ENCODE measurements at places on chromosomes 12 and 14.

DNA sequence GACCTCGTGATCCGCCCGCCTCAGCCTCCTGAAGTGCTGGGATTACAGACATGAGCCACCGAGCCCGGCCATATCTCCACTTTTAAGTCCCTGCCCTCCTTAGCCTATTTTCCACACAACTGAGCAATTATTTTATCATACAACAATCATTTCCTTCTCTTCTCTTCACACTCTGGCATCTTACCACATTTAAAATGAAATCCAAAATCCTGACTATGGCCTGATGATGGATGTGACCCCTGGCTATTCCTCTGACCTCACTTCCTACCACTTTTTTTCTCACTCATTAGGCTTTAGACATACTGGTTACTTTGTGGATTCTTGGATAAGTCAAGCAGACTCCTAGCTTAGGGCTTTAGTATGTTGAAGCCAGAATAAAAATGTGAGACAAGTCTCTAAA is 21.9 kb upstream of the EID3 start:
- DNase-seq = no peak

DNA sequence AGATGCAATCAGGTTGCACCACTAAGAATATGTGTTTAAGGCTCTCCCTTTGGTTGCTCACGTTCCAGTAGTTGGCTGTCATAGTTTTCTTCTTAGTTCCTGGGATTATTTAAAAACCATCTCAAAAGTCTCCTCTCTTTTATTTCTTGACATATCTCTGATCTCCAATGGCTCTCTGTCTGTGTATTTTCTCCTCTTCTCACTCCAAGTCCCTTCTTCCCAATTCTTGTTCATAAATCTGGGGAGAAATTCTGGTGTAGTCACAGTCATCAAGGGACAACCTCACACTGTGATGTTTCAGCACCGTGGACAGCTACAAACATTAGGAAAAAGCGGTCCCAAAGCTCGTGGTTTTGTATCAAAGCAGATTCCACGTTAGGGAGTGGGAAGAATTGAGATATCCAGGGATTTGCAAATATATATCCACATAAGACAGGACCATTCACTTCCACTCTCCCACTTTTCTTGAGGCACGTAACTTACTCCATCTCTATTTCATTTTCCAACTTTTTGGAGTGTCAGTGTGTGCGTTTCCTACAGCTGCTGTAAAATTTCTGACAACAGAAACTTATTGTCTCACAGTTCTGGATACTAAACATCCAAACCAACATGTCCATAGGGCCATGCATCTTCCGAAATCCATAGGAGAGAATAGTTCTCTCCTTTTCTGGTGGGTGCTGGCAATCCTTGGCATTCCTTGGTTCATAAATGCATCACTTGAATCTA is 80.6 kb upstream of the TMEM233 start:
- DNase-seq = no peak

DNA sequence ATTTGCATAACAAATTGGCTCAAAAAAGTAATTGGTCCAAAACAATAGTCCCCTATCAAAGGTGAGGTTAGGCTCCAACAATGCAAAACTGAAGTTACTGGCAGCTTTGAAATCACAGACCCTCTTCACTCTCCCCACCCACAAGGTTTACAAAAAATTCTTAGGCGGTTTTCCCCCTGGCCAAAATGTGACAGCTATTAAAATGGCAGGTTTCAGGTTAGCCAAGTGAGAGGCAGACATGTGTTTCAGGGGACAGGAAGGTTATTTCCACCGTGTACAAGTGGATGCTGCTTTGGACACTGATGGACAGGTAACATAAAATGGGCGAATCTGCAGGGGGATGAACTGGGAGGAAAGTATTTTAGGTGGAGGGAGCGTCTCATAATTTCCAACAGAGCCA is 888 bp upstream of the SPIC start:
- no peak for DNase-seq

DNA sequence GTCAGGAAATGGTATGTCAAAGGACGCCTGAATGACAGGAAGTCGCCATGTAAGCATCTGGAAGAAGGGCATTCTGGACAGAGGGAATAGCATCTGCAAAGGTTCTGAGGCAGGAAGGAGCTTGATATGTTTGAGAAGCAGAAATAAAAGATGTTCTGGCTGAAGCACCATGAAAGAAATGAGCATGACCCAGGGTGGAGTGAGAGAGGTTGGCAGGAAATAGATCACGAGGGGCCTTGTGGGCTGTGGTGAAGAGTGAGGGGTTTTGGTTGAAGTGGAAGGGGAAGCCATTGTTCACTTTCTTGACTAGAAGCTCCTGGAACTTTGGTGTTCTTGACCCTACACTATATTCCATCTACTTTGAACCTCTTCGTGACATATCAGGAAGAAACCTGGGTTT is 99.4 kb upstream of the PARP11 start:
- DNase-seq = no peak

- no peak for DNase-seq
These were observed 45.7 kb downstream of the PRKAB1 start for GRCh38 chr12:119713551-119714031.

DNA sequence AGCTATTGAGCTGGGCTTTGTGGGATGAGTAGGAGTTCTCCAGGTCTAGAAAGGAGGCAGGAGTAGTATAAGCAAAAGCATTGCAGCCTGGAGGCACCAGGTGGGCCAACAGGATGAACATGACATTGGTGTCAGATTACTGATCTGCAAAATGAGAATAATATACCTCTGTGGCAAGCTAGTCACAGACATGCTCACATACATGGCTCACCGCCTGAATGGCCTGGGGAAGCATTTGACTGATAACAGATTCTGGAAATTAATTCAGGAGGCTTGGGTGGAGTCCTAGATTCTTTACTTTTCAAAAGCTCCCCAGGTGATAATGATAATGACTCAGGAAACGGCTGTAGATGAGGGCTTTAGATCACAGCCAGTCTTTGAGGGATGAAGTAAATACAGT is 709 bp downstream of the TCL1B start:
- DNase-seq = no peak

GRCh38 chr12:70756791-70757190 is 119.6 kb upstream of the PTPRB start:
- no peak for DNase-seq

DNA sequence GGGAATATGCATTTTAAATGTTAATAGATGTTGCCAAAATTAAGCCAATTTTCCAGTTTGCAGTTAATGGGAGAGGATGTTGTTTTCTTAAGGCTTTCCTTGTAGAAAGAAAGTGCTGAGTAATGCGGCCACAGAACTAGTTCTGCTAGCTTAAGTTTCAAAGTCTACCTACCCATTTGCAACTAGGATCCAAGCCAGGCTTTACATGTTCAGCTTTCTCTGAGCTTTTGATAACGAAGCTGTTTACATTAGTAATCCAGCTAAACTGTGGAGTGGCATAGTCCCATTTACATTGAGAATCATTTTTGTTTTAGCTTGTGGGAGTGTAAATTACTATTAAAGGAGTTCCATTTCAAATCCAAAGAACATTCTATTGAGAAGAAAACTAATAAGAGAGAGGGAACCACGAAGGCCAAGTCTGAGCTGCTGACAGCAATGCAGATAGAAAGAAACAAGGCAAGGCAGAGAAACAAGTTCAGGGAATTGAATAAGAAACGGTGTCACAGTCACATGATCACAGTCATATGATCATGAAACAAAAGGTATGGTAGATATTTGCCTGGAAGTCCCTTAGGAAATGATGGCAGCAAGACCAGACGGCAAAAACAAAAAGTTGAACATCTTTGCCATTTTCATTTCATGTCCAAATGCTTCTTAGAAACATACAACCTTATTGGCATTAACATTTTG is 274.9 kb downstream of the PAWR start:
- DNase-seq = no peak

- DNase-seq = no peak
These were observed 15.2 kb upstream of the DLK1 start for GRCh38 chr14:100711493-100711892.

DNA sequence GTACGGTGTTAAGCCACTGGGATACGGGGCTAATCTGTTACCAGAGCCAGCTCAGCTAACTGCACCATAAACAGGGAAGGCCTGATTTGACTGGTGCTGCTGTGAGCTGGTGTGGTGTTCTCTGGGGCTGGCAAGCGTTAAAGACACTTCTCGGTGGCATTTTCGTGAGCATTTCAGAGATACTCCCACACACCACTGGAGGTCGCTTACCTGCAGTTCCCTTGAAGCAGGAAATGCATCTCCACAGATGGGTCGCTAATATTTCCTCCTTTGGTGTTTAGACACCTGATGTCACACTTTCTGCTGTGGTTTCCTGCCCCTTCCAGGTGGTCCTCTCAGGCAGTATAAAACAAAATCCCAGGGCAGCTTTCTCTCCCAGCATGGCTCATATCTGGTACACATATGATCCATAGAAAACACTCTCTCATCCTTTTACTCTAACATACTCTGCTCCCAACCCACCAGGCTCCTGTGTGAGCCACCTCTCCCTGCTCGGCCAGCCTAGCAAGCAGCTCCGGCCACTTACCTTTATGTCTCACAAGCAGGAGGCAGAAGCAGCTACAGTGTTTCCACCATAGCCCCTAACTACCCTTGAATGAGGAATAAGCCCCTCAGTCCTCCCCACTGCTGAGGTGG is 129.9 kb upstream of the GRIN2B start:
- DNase-seq = no peak

DNA sequence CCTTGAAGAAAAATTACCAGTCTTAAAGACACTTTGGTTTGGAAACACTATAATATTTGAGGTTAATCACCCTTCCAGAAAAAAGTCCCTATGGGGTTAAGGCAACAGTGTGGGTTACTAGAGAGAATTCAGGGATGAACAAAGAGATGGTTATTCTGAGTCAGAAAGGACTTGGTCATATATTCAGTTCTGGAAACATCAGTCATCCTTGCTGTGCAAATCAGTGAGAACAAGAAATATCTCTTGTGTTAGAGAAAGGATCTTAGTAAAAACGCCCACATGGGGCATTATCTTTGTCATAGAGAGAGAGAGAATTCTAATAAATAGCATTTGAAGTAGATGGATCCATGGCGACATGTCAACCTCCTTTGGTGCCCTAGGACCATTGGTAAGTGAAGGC is 59.4 kb upstream of the E2F7 start:
- DNase-seq = no peak

DNA sequence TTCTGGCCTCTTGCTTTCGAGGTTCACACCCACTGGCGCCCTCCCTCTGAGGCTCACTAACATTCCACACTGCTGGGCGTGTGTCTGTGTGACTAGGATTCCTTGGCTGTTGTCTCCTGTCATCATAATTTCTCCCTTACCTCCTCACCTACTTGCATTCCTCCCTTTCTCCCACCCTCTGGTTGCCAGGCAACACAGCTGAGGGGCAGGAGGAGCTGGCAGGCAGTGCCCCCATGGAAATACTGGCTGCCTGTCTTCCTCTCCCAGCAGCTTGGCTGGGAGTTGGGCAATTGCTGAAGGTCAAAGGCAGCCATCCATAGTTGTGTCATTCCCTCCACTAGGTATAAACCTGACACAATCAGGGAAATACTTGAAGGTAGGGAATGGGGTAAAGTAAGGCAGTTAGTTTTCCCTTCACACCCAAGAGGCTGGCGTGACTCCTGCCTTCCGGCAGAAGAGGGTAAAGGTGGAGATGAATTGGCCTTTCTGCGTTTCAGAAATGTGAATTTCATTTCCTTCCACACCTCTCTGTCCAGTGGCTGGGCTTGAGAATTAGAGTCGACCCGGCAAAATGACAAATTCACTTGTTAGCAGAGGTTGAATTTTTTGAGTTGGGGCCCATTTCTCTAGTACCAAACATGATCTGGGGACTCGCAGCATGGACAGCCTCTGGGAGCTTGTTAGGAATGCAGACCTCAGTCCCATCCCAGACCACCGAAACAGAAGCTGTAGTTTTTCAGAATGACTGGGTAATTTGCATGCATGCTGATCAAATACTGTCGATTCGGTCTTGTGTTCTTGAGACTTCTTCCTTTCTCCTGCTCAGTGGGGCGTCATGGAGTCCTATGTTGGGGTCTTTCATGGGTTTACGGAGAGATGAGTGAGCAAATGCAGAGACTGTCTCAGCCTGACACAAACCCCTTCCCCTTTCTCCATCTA is 24.3 kb upstream of the EMP1 start:
- no peak for DNase-seq

- DNase-seq = no peak
These were observed 91.9 kb upstream of the DHRS4 start for GRCh38 chr14:23861666-23862065.

DNA sequence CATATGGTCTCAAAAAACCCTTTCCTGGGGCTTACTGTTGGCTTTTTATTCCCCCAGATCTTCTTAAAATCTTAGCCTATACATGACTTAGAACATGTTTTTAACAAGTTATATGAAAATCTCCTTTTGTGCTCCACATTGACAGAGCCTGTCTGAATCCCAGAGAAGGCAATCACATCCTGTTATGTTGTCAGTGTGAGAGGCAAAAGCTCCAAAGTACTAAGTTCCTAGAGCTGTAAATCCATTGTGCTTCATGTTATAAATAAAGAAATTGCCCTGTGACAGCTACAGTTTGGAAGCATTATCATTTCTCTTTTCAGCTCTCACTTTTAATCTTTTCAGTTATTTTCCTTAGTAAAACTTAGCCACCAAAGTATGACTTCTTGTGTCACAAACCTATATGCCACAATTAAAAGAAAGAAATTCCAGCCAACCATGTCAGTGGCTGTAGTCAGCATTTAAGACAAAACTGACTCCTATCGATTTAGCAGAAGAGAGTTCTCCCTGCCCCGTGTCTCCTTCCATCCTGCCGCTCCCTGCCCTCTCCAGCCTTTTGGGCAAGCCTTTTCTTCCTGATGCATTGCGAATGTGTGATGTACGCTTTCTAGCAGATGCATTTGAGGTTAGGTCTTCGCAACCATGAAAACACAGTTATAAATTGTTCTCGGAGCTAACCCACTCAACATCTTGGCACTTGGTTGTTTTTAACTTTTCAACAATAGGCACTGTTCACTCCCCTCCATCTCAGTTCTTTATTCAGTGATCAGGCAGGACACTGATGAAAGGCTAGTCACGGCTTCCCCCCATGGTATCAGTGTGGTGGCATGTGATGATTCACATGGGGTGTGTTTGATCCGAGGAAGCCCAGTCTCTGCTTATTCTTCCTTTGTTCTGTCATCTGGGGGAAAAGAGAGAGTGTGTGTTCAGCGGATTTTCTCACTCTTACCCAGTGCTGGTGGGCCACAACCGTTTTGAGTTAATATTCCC is 143.5 kb downstream of the SSPN start:
- no peak for DNase-seq

- DNase-seq = no peak
These were observed 36.6 kb upstream of the ASPG start for GRCh38 chr14:104048758-104049507.

- no peak for DNase-seq
These were observed 15.3 kb upstream of the NRXN3 start for GRCh38 chr14:78154827-78155226.

GRCh38 chr14:77098529-77099353 is 683 bp downstream of the CIPC start:
- no peak for DNase-seq

GRCh38 chr12:7319930-7320329 is 16.1 kb downstream of the ACSM4 start:
- DNase-seq = no peak

- DNase-seq = no peak
These were observed 230.5 kb downstream of the AKAP6 start for GRCh38 chr14:32559590-32559989.

- no peak for DNase-seq
These were observed 43.4 kb upstream of the CFAP54 start for GRCh38 chr12:96445691-96446583.
